ENCODE measurements at places on chromosomes 5 and 9. TPM values are rescaled to one million over a fixed set of nuclear protein-coding genes. Genes with fewer than 3 reads are reported as not detected.

CCDC180 gene
- total RNA-seq: 7.8 TPM

THBS4 gene
- 0.57 TPM for total RNA-seq

GRCh38 chr5:172223901-172224873 lies 30.2 kb downstream of the EFCAB9 start:
- H3K4me1 ChIP-seq: peaks cover 20% of the 10 kb centered on the region
- peak overlapping the region; percentile 72 for H3K27ac ChIP-seq
- H3K4me3 ChIP-seq: peak overlapping the region; percentile 32

DNA sequence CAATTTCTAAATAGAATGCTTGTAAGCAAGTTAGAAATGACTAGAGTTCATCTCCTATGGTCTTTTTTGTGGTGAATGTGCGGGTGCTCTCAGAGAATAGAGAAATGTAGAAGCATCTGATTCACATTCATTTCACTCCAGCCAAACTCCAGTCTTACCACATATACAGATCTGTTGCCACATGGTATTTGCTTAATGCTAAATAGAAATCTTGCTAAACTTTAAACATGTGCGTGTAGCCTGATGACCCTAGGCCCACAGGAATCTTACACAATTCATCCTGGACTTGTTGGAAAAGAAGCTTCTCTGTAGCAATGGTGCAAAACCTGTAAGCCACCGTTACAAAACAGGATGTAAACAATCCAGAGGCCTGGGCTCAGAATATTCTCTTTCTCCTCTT lies 135.2 kb downstream of the PCSK1 start:
- no peaks in the 10 kb centered on the region for H3K4me1 ChIP-seq
- DNase-seq: no peak
- H3K27ac ChIP-seq: no peak overlapping the region
- no peaks in the 10 kb centered on the region for H3K36me3 ChIP-seq
- no peak overlapping the region for H3K4me3 ChIP-seq

DNA sequence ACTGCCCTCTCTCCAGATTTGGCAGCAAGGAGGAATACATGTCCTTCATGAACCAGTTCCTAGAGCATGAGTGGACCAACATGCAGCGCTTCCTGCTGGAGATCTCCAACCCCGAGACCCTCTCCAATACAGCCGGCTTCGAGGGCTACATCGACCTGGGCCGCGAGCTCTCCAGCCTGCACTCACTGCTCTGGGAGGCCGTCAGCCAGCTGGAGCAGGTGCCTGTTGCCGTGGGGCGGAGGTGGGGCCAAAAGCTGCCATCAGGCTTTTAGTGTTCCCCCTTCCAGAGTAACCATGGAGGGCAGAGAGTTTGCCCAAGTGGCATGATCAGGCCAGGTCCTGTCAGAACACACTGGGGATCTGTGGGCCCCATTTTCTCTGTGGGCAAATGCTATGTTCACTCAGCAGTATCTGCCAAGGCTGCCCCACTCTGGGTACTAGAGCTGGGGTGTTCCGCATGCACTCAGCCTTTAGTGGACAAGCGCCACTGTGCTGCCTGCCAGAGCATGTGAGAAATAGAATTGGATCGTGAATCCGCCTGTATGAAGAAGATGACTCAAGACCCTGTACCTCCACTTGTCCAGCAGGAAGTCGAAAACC lies 117.1 kb downstream of the DAB2IP start:
- H3K4me3 ChIP-seq: no peak overlapping the region
- H3K36me3 ChIP-seq: no peaks in the 10 kb centered on the region
- H3K27me3 ChIP-seq: no peaks in the 10 kb centered on the region
- no peaks in the 10 kb centered on the region for H3K4me1 ChIP-seq

- H3K4me1 ChIP-seq: no peaks in the 10 kb centered on the region
- H3K4me3 ChIP-seq: no peak overlapping the region
- H3K36me3 ChIP-seq: no peaks in the 10 kb centered on the region
- H3K27ac ChIP-seq: no peak overlapping the region
- DNase-seq: no peak
- no peaks in the 10 kb centered on the region for H3K27me3 ChIP-seq
Measured at GRCh38 chr5:145509336-145510136, 325.6 kb downstream of the PRELID2 start.

DNA sequence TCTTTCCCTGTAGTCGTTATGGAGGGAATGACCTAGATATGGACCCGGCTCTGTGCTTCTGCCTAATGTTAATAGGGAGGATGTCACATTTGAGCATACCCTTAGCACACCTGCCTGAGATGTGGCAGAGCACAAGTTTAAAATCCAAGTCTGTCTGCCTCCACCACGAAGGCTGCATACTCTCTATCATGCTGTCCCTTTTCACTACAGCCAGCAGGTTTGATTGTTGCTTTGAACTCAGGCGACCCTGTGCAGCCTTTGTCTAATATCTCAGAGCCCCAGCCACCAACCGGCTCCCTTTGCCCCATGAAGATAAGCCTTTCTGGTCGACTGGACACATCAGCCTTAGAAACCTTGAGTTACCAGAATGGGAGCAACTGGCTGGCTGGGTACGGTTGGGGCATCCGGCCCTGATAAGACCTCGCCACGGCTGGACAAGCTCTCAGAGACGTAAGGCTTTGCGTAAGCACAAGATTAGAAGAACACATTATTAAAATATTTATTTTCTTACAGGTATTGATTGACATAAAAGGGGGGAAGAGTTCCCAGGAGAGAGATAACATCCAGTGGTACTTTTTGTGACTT lies 222.0 kb upstream of the TRIM32 start:
- no peak overlapping the region for H3K27ac ChIP-seq
- H3K27me3 ChIP-seq: no peaks in the 10 kb centered on the region
- H3K36me3 ChIP-seq: no peaks in the 10 kb centered on the region
- peaks cover 4% of the 10 kb centered on the region for H3K4me1 ChIP-seq
- no peak for DNase-seq
- H3K4me3 ChIP-seq: no peak overlapping the region

GRCh38 chr5:162068412-162068811 lies 839 bp downstream of the GABRG2 start:
- no peak overlapping the region for H3K4me3 ChIP-seq
- no peaks in the 10 kb centered on the region for H3K36me3 ChIP-seq
- DNase-seq: no peak
- no peaks in the 10 kb centered on the region for H3K27me3 ChIP-seq
- H3K4me1 ChIP-seq: no peaks in the 10 kb centered on the region

DNA sequence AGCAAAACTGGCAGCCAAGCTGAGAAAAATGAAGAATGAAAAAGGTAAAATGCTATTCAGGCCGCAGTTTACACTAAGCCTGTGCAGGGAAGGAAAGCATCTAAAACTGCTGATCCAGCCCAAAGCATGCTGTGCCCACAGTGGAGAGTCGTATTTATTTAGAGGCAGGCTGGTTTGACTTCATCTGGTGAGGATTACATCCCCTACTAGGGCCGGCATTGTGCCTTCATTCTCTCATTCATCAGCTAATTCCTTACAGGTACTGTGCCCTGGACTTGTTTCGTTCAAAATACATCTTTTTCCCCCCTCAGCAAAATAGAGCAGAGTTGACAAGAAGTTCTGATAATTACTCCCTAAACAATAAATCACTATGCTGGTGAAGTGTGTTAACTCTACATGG lies 137.5 kb upstream of the DAP start:
- no peaks in the 10 kb centered on the region for H3K4me1 ChIP-seq
- DNase-seq: no peak
- H3K4me3 ChIP-seq: no peak overlapping the region
- H3K27me3 ChIP-seq: peaks cover 2% of the 10 kb centered on the region
- no peak overlapping the region for H3K27ac ChIP-seq

- H3K36me3 ChIP-seq: peaks cover 75% of the 10 kb centered on the region
- H3K4me1 ChIP-seq: peaks cover 23% of the 10 kb centered on the region
- peaks cover 1% of the 10 kb centered on the region for H3K27me3 ChIP-seq
- H3K4me3 ChIP-seq: no peak overlapping the region
Measured at GRCh38 chr5:886036-886435, 6.6 kb downstream of the BRD9 start.

DNA sequence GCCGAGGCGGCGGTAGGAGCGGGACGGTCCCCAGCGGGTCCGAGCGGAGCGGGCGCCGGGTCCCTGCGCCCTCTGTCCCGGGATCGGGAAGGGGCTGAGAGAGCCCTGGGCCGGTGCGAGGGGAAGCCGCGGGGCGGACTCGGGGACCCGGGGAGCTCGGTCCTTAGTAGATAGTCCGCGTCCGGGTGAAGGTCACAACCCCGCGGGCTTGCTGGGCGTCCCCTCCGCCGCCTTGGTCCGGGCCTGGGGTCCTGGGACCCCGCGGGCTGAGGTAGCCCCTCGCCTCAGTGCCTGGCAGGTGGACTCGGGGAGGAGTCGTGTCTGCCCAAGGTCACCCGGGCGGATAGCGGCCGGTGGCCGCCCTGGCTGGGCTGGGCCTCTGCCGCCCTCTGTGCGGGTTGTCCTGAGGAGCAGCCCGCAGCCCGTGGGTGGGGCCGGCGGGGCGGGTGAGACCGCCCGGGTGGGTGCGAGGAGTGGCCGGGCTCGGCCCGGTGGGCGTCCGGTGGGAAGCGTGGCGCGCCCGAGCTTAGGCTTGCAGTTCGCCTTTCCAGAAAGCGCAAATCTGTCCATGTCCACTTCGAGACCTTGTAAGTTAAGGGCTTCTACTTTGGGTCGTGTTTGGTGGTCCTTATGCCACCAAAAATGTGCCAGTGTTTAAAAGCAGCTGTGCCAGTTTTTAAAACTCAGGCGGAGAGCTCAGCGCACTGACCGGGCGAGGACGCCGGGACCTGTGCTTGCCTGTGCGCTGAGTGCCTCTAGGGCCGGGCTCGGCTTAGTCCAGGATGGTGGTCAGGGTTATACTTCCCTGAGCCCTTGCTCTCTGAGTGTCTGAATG lies 554 bp downstream of the SDHA start:
- peak; percentile 48 for DNase-seq
- peaks cover 15% of the 10 kb centered on the region for H3K36me3 ChIP-seq
- no peaks in the 10 kb centered on the region for H3K27me3 ChIP-seq
- peaks cover 46% of the 10 kb centered on the region for H3K4me1 ChIP-seq

GRCh38 chr5:71907608-71908145 lies 188.6 kb downstream of the CARTPT start:
- H3K27me3 ChIP-seq: peaks cover 14% of the 10 kb centered on the region
- H3K27ac ChIP-seq: no peak overlapping the region
- H3K4me3 ChIP-seq: no peak overlapping the region
- no peaks in the 10 kb centered on the region for H3K36me3 ChIP-seq

- no peak overlapping the region for H3K4me3 ChIP-seq
- no peaks in the 10 kb centered on the region for H3K36me3 ChIP-seq
- DNase-seq: peak; percentile 30
- H3K27me3 ChIP-seq: peaks cover 61% of the 10 kb centered on the region
Measured at GRCh38 chr5:114362197-114362976, 517 bp downstream of the KCNN2 start.

GRCh38 chr5:73352243-73352642 lies 96.3 kb downstream of the FOXD1 start:
- H3K4me1 ChIP-seq: no peaks in the 10 kb centered on the region
- no peak overlapping the region for H3K27ac ChIP-seq
- H3K36me3 ChIP-seq: no peaks in the 10 kb centered on the region
- no peak overlapping the region for H3K4me3 ChIP-seq
- no peak for DNase-seq

Data from activated naive CD8-positive, alpha-beta T cell treated with anti-CD3 and anti-CD28 coated beads, Interleukin-2, amount 10 ng/mL, durations not matched to agents 7 days and 5 days (primary cell).